SJSA1 (cell line): ENCODE measurements at places on chromosomes 12 and 14. TPM values are rescaled to one million over a fixed set of nuclear protein-coding genes. Genes with fewer than 3 reads are reported as not detected.
A peak's percentile ranks its signal among the peaks of the same experiment; 100 is the strongest.

Gene TARBP2
- 38.3 and 39.0 TPM in 2 replicates for total RNA-seq

Gene KRT72
- total RNA-seq, result not detected in 2 replicates

Gene PCNX4
- 130 and 159 TPM in 2 replicates for total RNA-seq

Gene RNASE2
- not detected in 2 replicates for total RNA-seq

Gene KRT77
- total RNA-seq, result not detected in 2 replicates

Gene IFT43
- total RNA-seq, result 10.2 and 20.5 TPM in 2 replicates

GRCh38 chr12:11561411-11561810, 88.1 kb upstream of the ETV6 start:
- no peaks in the 10 kb centered on the region for H3K27me3 ChIP-seq
- no peak for DNase-seq
- peaks cover 9% of the 10 kb centered on the region for H3K4me1 ChIP-seq
- H3K36me3 ChIP-seq, result no peaks in the 10 kb centered on the region
- H3K27ac ChIP-seq, result no peak overlapping the region

DNA sequence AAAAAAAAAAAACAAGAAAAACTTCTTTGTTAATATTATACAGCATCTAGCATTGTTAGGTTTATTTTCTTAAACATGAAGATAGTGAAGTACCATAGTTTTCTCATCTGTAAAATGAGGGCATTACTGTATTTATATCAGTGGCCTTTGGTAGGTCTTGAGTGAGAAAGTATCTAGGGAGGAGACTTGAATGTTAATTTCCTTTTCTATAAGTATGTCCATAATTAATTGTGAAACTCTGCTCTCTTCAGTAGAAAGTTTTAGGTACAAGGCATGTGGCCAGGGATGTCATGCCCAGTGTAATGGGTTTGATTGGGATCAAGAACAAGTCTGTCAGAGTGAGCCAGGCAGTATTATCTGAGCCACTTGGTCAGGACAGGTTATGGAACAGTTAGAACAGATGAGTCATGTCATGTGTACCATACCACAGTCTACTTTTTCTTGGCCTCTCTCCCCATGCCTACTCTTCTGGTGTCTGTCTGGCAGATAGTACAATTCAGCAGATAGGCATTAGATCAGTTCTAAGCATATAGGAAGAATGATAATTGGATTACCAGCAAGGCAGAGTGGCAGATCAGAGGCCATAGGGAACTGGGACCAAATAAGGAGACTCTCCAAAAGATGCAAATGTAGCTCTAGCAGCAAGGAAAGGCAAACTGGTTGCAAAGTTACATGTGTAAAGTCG, 30.4 kb downstream of the FBXO34 start:
- H3K36me3 ChIP-seq, result no peaks in the 10 kb centered on the region
- no peak overlapping the region for H3K27ac ChIP-seq
- no peaks in the 10 kb centered on the region; the same call in 1 of the 2 replicates for H3K4me1 ChIP-seq
- H3K27me3 ChIP-seq, result no peaks in the 10 kb centered on the region

DNA sequence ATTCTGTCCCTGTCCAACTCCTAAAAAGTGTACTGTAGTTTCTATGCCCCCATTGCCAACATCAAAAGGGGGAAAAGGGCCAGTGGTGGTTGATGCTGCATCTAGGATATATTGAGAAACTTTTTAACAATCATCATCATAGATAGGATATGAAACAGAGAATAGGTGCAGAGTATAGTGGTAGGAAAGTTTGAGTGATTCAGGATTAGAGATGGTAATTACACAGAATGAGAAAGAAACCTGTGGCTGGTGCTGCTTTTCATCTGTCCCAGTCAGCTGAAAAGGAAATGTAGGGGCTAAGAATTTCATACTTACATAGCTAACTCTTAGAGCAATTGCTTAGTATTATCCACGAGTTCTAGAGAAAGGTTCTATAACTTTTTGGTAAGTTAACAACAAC, 67.6 kb downstream of the GTF2A1 start:
- no peak overlapping the region for H3K4me3 ChIP-seq
- no peaks in the 10 kb centered on the region for H3K36me3 ChIP-seq
- DNase-seq, result no peak

DNA sequence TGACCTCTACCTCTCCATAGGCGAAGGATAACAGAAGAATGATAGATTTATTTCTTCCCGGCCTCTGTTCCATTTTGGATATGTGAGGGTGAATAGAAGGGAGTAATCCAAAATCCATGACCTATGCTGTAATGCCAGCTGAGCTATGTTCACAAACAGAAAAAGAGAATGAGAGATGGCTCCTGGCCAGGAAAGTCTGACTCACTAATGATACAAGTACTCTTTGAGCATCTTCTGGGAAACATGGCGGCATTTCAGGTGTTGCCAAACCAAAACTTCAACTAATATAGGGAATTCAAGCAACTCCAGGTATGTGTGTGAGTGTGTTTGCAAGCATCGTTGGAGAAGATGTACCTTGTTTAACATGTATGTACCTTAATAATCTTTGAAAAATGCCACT, 55.1 kb downstream of the MED13L start:
- no peak overlapping the region for H3K4me3 ChIP-seq
- no peaks in the 10 kb centered on the region for H3K27me3 ChIP-seq
- no peak overlapping the region for H3K27ac ChIP-seq
- H3K4me1 ChIP-seq, result peaks cover 15% of the 10 kb centered on the region
- DNase-seq, result peak; percentile 52

GRCh38 chr14:69650948-69651369, 39.6 kb downstream of the SUSD6 start:
- no peaks in the 10 kb centered on the region for H3K27me3 ChIP-seq
- peaks cover 42% of the 10 kb centered on the region for H3K4me1 ChIP-seq
- H3K4me3 ChIP-seq, result no peak overlapping the region
- no peak overlapping the region for H3K27ac ChIP-seq
- no peaks in the 10 kb centered on the region for H3K36me3 ChIP-seq

- no peak overlapping the region for H3K27ac ChIP-seq
- DNase-seq, result no peak
- H3K4me3 ChIP-seq, result no peak overlapping the region
These were observed 6.0 kb downstream of the LTB4R start for GRCh38 chr14:24317141-24317928.

- H3K27me3 ChIP-seq, result no peaks in the 10 kb centered on the region
- DNase-seq, result no peak
- H3K36me3 ChIP-seq, result no peaks in the 10 kb centered on the region
- H3K4me3 ChIP-seq, result no peak overlapping the region
- no peaks in the 10 kb centered on the region for H3K4me1 ChIP-seq
- no peak overlapping the region for H3K27ac ChIP-seq
These were observed 369.1 kb upstream of the NOVA1 start for GRCh38 chr14:26966908-26967307.

GRCh38 chr14:105021656-105022275, 883 bp upstream of the CDCA4 start:
- peak overlapping the region; percentile 68 for H3K27ac ChIP-seq
- DNase-seq, result no peak
- peaks cover 42% of the 10 kb centered on the region for H3K36me3 ChIP-seq
- peaks cover 77% of the 10 kb centered on the region for H3K4me1 ChIP-seq
- peak overlapping the region; percentile 97 for H3K4me3 ChIP-seq

GRCh38 chr12:68971404-68971803, 38.4 kb upstream of the CPM start:
- no peak overlapping the region for H3K4me3 ChIP-seq
- DNase-seq, result peak; percentile 5
- no peak overlapping the region for H3K27ac ChIP-seq
- H3K4me1 ChIP-seq, result no peaks in the 10 kb centered on the region; the same call in 1 of the 2 replicates
- H3K27me3 ChIP-seq, result no peaks in the 10 kb centered on the region

- H3K4me1 ChIP-seq, result no peaks in the 10 kb centered on the region; the same call in 1 of the 2 replicates
- no peak for DNase-seq
- H3K27me3 ChIP-seq, result no peaks in the 10 kb centered on the region
- no peak overlapping the region for H3K27ac ChIP-seq
These were observed 10.9 kb upstream of the SERPINA9 start for GRCh38 chr14:94486883-94487282.

- H3K4me3 ChIP-seq, result no peak overlapping the region
- DNase-seq, result no peak
- no peaks in the 10 kb centered on the region for H3K27me3 ChIP-seq
- no peaks in the 10 kb centered on the region for H3K4me1 ChIP-seq
These were observed 40.5 kb downstream of the SLC2A14 start for GRCh38 chr12:7832059-7832696.

DNA sequence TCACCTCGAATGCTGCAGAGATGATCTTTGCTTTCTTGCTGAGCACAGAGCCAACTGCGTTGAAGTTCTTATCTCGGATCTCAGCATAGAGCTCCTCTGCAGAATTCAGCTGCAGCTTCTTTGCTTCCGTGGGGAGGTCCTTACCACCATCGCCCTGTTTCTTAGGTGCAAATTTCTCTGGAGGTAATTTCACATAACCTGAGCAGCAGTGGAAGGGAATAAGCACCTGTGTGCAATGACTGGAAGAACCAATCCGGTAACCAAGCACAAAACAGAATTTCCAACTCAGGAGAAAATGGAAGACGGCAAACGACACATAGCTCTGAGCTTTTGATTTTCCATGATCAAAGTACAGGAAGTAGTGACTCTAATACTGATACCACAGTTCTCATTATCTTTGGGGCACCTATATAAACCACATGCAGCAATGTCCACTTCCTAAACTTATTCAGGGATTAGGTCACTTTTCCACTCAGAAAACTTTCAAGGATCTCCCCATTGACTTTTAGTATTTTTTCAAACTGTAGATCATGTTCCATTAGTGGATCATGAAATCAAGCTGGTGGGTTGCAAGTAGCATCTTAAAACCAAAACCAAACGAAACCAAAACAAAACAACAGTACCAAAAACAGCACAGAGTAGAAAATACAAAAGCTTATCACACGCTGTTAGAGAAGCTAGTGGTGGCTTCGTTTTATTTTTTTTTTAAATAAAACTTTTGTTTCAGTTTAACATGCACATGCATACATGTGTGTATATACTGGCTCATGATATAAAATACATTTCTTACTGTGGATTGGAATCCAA, 18.9 kb upstream of the DIABLO start:
- peaks cover 12% of the 10 kb centered on the region for H3K36me3 ChIP-seq
- no peak overlapping the region for H3K4me3 ChIP-seq
- DNase-seq, result no peak
- no peaks in the 10 kb centered on the region for H3K27me3 ChIP-seq

- DNase-seq, result no peak
- no peaks in the 10 kb centered on the region for H3K4me1 ChIP-seq
- no peak overlapping the region for H3K27ac ChIP-seq
- H3K4me3 ChIP-seq, result no peak overlapping the region
These were observed 5.0 kb upstream of the MGAT4C start for GRCh38 chr12:86261142-86261541.

GRCh38 chr14:69715725-69716477, 51.0 kb upstream of the SRSF5 start:
- H3K4me3 ChIP-seq, result no peak overlapping the region
- peaks cover 3% of the 10 kb centered on the region; the same call in 1 of the 2 replicates for H3K36me3 ChIP-seq
- DNase-seq, result peak; percentile 67
- H3K27ac ChIP-seq, result peak overlapping the region; percentile 30; the same call in 1 of the 2 replicates
- peaks cover 25% of the 10 kb centered on the region for H3K4me1 ChIP-seq

- no peak overlapping the region for H3K4me3 ChIP-seq
- no peak for DNase-seq
- no peaks in the 10 kb centered on the region for H3K4me1 ChIP-seq
- H3K36me3 ChIP-seq, result no peaks in the 10 kb centered on the region
- H3K27me3 ChIP-seq, result no peaks in the 10 kb centered on the region
- no peak overlapping the region for H3K27ac ChIP-seq
These were observed 86.3 kb upstream of the AMN1 start for GRCh38 chr12:31815096-31815495.

DNA sequence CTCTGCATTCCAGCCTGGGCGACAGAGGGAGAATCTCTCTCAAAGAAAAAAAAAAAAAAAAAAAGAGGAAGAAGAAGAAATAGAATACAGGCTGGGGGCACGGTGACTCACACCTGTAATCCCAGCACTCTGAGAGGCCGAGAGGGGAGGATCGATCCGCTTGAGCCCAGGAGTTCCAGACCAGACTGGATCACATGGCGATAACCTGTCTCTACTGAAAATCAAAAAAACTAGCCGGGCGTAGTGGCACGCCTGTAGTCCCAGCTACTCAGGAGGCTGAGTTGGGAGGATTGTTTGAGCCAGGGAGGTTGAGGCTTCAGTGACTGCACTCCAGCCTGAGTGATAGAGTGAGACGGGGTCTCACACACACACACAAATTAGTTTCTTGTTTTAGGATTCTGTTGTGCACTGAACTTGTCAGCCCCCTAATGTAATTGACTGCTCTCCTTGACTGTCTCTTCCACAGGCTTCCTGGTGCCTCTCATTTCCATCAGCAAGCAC, 963 bp upstream of the TINF2 start:
- peak overlapping the region; percentile 52 for H3K4me3 ChIP-seq
- peak overlapping the region; percentile 97 for H3K27ac ChIP-seq
- H3K36me3 ChIP-seq, result peaks cover 31% of the 10 kb centered on the region
- peaks cover 12% of the 10 kb centered on the region for H3K4me1 ChIP-seq
- peak; percentile 42 for DNase-seq
